ENCODE measurements at places on chromosomes 12 and 14.

DNA sequence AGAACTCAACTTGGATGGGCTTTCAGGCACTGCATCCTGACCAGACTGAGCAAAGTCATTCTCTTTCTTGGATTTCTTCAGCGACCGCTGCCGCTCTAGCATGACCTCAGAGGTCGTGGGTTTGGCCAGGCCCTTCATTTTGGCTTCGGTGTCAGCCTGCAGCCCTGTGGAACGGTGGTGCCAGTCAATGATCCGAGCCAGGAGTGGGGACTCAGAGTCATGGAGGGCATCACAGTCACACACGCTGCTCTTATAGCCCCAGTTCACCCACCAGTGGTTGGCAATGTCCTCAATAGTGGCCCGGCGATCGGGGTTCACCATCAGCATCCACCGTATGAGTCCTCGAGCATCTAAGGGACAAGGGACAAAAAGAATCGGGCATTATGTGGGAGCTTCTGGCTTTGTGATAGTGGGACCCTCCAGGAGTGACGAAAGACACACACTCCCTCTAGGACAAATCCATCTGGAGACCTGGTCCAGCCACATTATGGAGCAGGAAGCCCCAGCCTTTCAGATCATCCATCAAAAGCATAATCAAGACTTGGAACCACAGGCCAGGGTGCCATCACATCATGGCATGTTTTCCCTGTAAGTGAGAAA is 71.0 kb downstream of the NUAK1 start:
- DNase-seq: no peak

GRCh38 chr14:95514131-95515079 is 2.0 kb downstream of the SYNE3 start:
- DNase-seq: no peak

DNA sequence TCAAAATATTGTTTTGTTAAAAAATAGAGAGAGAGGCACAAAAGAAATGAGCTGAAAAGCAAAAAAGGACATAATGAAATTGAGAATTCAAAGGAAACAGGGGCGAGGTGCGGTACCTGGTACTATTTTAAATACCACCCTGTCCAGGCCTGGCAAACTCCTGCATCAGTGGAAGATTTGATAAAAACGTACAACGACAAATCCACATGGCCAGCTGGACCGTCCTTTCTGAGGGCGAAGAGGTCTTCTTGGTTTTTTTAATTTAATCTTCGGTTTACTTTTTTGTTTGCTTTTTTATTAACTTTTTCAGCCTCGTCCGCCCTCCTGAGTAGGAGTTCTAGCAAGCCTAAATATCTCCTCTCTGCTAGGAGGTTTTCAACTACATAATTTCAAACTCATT is 11.9 kb downstream of the BCL11B start:
- DNase-seq: peak; percentile 19

- no peak for DNase-seq
Measured at GRCh38 chr14:75978249-75978731, 3.5 kb downstream of the TGFB3 start.
